ENCODE measurements at places on chromosomes 2 and 18.

GRCh38 chr2:165471349-165471950 is 2.0 kb downstream of the CSRNP3 start:
- DNase-seq = no peak

DNA sequence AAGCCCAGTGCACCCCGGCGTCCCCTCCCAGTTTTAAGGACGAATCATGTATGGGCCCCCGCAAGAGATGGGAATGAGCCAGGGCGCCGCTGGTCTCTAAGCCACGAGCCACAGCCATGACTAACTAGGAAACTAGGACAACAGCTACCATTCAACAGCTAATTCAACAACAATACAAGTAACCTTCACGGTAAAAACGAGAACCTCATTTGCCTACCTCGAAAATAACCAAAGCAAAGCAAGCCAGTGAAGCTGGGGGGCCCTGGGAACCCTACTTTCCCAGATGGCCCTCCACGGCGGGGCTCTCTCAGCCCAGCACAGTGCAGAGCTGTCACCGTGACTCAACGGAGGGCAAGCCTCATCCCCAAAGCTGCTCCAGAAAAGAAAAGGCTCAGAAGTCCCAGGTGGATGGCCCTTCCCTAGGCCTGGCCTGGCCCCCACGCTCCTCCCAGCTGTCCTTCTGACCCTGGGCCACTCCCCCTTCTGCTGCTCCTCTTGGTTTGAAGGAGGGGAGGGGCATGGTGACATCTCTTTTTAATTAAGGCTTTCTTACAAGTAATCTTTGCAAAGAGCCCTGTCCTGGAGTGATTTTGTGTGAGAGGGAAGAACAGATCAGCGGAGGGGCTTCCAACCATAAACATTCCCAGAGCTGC is 126.3 kb downstream of the HDAC4 start:
- no peak for DNase-seq

- no peak for DNase-seq
Measured at GRCh38 chr18:75854174-75854573, 426.7 kb upstream of the SMIM21 start.

GRCh38 chr2:85191157-85191556 is 58.0 kb downstream of the TCF7L1 start:
- DNase-seq = no peak

- no peak for DNase-seq
Measured at GRCh38 chr2:218964041-218964771, 4.7 kb downstream of the CDK5R2 start.

All from activated CD4-positive, alpha-beta T cell treated with anti-CD3 and anti-CD28 coated beads, Interleukin-2, amount 50 U/mL, for 24 hours (primary cell).